ENCODE measurements at places on chromosomes 3 and 15. TPM values are rescaled to one million over a fixed set of nuclear protein-coding genes. Genes with fewer than 3 reads are reported as not detected.

GRCh38 chr3:122635789-122636188, 44.9 kb upstream of the PARP14 start:
- DNase-seq, result no peak

GRCh38 chr3:38543586-38543985, 47.4 kb downstream of the EXOG start:
- DNase-seq, result no peak

- DNase-seq, result peak; percentile 70
Measured at GRCh38 chr15:98428253-98428989, 219.9 kb upstream of the IGF1R start.

- DNase-seq, result no peak
Measured at GRCh38 chr3:141783632-141784031, 20.4 kb downstream of the GRK7 start.

GRCh38 chr3:85939074-85939482, 980.3 kb downstream of the CADM2 start:
- DNase-seq, result no peak

Gene NT5DC2
- 18.3 TPM for total RNA-seq

DNA sequence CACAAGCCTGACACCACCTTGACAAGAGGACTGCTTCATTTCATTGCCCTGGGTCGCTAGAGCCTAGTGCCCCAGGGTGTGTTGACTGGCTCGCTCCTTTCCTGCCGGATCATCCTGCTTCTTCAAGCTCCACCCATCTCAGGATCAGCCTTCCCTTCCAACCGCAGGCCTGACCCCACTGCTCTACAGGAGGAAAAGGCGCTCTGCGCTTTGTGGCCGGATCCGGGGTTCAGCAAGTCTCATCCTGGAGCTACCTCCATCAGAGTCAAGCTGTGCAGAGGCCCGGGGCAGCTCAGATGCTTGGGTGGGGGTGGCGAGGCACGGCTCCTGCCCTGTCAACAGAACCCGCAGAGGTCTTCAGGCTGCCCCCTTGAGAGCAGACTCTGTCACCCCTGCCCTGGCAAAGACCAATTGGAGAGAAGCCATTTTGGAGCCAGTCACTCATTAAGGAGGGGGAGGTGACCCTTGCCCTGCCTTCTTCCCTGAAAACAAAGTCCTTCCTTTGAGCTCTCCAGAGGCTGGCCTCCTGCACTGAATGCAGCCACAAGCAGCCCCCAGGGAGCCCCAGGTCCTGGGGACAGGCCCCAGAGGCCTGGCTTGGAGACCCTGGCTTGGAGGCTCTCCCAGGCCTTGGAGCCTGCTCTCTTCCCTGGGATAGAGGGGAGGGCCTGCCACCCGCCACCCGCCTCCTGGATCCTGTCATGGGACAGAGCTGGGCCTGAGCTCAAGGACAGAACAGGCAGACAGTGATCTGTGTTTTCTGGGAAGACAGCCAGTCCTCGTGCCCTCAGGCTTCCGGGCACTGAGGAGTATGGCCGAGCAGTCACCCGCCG, 80.3 kb downstream of the CPN2 start:
- peak; percentile 21 for DNase-seq

- no peak for DNase-seq
Measured at GRCh38 chr15:34650177-34650576, 66.7 kb upstream of the GOLGA8B start.

GRCh38 chr3:191220908-191221307, 21.9 kb downstream of the OSTN start:
- no peak for DNase-seq

Gene CCR4
- total RNA-seq, result 1.6 TPM
